Left renal pelvis (tissue), 4 donors: ENCODE measurements at places on chromosomes 6 and 20. TPM values are rescaled to one million over a fixed set of nuclear protein-coding genes. Genes with fewer than 3 reads are reported as not detected.

The CAGE1 gene
- polyA plus RNA-seq = 0.17 TPM

The NOX3 gene
- polyA plus RNA-seq = not detected

The SCRT2 gene
- polyA plus RNA-seq = not detected

GRCh38 chr6:157647261-157647915 is 175.7 kb upstream of the SNX9 start:
- DNase-seq = no peak

DNA sequence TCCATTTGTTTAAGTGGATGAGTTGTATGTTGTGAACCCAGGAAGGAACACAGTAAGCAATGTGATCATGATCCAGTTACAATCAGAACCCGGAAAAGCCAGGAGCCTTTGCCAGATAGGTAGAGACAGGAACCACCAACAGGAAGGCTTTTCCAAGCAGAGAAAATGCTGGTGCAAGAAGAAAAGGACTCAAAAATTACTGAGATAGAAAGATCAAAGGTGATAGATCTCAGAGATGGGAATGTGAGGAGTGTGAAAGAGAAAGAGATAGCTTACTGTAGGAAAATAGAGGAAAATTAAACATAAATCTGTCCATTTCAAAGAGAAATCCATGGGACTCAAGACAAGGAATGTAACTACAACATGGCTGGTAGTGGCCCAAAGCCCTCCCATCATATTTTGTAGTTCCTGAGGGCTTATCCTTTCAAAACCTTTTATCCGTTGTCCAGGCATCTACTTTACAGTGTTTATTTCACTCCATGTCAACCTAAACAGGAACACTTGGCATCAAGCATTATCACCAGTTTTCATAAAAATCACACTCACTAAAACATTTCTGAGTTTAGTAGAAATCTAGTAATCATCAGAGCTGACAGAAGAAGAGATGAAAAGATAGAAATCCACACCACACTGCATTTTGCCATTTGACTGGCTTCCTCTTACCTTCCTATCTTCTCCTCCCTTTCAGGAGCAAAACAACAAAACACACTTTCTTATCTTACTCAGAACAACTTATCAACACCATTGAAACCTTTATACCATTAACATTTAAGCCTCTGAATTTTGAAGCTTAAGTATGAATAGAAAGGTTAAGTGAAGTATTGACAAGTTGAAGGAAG is 44.5 kb upstream of the STXBP5 start:
- DNase-seq = no peak

DNA sequence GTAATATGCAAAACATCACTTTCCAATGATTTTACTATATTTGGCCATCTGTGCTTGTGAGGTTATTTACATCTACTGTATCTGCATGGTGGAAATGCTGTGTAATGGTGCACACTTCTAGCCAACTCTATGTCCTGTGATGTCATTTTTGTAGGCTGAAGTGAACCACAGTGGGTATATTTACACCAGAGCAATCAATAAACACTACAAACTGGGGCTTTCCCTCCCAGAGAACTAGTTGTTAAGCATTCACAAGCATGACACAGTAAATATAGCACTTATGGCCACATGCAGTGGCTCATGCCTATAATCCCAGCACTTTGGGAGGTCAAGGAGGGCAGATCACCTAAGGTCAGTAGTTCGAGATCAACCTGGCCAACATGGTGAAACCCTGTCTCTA is 4.9 kb downstream of the SLC22A2 start:
- DNase-seq = no peak

GRCh38 chr6:42522036-42522435 is 41.8 kb upstream of the UBR2 start:
- DNase-seq = no peak
